Prostate gland (tissue), 2 donors: ENCODE measurements at places on chromosomes 2 and 18. TPM values are rescaled to one million over a fixed set of nuclear protein-coding genes. Genes with fewer than 3 reads are reported as not detected.

DNA sequence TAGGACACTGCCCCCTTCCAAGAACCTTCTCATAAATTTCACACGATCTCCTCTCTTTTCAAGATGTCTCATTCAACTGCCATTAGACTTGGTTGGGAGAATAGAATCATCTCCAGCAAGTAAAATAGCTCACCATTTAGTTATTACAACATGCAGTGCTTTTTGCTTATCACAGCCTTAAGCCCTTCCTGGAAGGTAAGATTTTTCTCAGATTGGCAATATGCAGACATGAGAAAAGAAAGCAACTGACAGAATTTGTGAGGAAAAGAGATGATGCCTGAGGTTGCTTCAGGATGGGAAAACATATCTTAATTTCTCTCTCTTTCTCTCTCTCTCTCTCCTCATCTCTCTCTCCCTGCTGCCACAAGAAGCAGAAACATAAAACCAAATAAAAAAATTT, 855.1 kb upstream of the ACVR2A start:
- H3K4me3 ChIP-seq = no peak overlapping the region
- H3K4me1 ChIP-seq = no peaks in the 10 kb centered on the region
- H3K27ac ChIP-seq = no peak overlapping the region
- DNase-seq = no peak
- H3K36me3 ChIP-seq = no peaks in the 10 kb centered on the region
- no peaks in the 10 kb centered on the region for H3K27me3 ChIP-seq

- H3K4me3 ChIP-seq = no peak overlapping the region
- no peak for DNase-seq
- H3K27me3 ChIP-seq = no peaks in the 10 kb centered on the region
- no peaks in the 10 kb centered on the region for H3K4me1 ChIP-seq
- no peak overlapping the region for H3K27ac ChIP-seq
These were observed 881.8 kb upstream of the ID2 start for GRCh38 chr2:7800031-7800430.

- no peaks in the 10 kb centered on the region for H3K4me1 ChIP-seq
- no peaks in the 10 kb centered on the region for H3K36me3 ChIP-seq
- no peaks in the 10 kb centered on the region for H3K27me3 ChIP-seq
These were observed 224.6 kb downstream of the CELF4 start for GRCh38 chr18:37341016-37341415.

The SLC23A3 gene
- 2.9 TPM for total RNA-seq

DNA sequence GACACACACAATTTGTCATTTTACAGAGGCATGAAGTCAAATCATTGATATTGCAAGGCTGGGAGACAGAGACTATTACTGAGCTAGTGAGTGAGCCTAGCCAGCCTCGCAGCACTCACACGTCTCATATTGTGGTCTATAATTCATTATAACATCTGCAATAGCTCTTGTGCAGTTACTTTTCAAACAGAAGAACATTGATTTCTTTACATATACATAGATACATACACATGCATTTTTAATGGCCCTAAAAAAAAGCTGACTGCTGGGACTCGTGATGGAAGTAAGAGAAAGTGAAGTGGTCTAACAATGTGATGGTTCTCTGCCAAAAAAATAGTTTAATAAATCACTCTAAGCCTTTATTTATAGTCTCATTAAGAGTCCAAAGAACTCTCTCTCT, 56.8 kb downstream of the KIAA2012 start:
- DNase-seq = no peak
- H3K4me1 ChIP-seq = no peaks in the 10 kb centered on the region
- no peak overlapping the region for H3K27ac ChIP-seq
- no peaks in the 10 kb centered on the region for H3K27me3 ChIP-seq
